ENCODE measurements at places on chromosomes 13 and 19. TPM values are rescaled to one million over a fixed set of nuclear protein-coding genes. Genes with fewer than 3 reads are reported as not detected.

DNA sequence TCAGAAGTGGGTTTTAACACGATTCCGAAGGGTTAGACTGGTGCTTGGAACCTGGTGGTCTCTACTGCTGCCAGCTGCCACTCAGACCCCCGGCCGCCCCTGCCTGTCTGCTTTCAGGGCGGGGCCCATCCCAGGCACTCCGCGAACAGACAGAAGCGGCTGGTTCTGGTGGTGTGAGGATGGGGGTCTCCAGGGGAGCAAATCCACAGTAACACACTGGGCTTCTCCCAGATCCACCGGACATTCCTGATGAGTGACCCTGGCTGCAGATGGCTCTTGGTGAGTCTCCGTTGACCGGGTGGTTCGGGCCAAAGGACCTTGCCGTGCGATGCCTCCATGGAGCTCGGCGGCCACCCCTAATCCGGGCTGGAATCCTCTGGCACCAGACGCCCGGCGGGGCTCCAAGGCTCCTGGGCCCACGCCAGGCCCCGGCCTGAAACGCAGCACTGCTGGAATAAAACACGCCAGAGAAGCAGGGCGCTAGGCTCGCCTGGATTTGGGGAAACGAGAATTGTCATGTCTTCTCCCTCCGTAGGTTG, 2.1 kb upstream of the PTBP1 start:
- no peak for DNase-seq

PABPC3 gene
- 0.72 TPM for total RNA-seq

DNA sequence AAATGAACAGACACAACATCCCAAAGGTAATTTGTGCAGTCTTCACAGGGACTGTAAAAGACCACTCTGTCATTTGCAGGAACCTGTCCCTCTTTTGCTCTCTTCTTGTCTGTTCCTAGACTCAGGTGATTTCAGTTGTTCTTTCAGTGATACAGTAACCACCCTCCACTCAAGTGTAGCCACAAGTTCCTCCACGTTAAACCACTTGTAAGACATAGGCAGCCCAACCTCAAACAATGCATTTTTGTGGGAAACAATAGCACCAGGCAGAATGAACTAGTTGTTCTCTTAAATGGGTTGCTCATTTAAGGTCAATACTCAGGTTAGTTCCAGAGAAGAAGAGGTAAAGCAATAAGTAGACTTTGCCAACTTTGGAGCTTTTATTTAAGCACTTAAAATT, 359.4 kb downstream of the MZT1 start:
- DNase-seq, result no peak

DNA sequence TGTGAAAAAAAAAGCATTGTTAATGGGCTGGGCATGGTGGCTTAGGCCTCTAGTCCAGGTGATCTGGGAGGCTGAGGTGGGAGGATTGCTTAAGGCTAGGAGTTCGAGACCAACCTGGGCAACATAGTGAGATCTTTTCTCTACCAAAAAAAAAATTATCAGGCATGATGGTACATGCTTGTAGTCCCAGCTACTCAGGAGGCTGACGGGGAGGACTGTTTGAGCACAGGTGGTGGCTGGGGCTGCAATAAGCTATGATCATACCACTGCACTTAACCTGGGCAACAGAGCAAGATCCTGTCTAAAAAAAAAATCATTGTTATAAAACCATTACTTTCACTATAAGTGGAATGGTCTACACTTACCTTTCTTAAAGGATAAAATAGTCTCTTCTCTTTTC, 30.4 kb downstream of the GPC6 start:
- no peak for DNase-seq

IL17D gene
- 0.84 TPM for total RNA-seq

DNA sequence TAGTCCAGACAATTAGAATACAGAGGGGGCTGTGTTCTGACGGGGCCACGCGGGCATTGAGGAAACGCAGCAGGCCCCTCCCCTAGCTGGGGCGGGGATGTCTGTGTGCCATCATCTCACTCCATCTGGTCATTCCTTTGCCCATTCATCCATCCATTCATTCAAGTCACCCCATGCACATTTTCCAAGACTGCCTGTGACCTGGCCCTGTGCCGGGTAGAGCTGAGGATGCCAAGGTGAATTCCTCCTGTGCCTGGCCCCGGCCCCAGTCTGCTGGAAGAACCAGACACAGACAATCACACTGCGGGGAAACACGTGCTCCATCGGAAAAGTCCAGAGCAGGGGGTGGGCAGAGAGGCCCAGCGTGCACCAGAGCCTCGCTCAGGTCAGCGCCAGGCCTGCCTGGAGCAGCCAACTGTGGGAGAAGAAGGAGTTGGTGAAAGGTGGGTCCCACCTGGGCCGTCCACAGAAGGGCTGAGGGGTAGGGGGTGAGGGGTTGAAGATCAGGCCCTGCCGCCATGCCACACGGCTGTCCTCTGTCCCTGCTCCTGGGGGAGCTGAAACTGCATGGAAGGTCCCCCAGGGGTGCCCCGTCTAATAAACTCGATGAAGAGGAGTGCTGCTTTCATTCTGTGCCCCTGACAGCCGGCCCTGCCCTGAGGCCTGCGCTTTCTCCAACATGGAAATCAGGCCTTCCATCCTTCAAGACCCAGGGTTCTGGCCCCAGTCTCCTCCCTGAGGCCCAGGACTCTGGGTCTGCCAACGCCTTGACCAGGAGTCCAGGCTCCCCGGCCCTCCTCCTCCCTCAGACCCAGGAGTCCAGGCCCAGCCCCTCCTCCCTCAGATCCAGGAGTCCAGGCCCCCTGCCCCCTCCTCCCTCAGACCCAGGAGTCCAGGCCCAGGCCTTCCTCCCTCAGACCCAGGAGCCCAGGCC, 1.6 kb upstream of the CACNG6 start:
- DNase-seq, result no peak

GRCh38 chr19:48310227-48310626, 15.1 kb upstream of the EMP3 start:
- no peak for DNase-seq

BEST2 gene
- not detected for total RNA-seq

EID2B gene
- total RNA-seq, result 3.4 TPM

BCL2L12 gene
- 68.2 TPM for total RNA-seq

DNA sequence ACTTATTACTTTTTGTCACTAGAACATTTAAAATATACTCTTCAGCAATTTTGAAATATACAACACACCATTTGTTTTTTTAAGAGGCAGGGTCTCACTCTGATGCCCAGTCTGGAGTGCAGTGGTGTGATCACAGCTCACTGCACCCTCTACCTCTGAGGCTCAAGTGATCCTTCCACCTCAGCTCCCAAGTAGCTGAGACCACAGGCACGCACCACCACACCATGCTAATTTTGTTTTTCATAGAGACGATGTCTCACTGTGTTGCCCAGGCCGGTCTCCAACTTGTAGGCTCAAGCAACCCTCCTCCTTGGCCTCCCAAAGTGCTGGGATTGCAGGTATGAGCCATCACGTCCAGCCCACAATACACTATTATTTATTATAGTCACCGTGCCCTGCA, 2.6 kb downstream of the IGFL2 start:
- no peak for DNase-seq

DNA sequence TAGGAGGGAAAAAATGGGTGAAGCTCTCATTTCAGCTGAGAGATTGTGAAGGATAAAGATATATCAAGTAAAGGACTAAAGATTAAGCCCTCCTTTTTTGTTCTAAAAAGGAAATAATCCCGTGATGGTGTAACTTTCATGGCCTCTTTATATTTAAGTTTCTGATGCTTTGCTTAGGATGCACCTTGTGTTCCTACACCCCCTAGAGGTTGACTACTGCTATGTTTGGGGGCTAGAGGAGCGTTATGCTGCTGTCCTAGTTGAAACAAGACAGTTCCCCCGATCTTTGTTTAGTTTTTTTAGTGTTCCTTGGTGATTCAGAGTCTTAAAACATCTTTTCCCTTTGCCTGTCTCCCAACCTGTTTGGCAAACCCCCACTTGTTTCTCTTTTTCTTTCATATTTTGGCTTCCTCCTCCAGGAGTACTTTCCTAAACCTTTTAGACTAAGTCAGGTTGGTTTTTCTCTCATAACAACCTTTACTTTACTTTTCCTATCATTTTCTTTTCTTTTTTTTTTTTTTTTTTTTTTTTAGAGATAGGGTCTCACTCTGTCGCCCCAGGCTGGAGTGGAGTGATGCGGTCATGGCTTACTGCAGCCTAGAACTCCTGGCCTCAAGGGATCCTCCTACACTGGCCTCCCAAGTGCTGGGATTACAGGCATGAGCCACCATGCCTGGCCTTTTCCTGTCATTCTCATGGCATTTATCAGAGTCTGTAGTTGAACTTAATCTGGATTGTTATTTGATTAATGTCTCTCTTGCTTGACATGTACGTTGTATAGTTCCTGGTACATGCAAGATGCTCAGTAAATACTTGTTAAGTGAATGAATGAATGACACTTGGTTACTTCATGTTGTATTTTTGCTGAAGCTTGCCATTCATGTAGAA, 2.8 kb downstream of the UBA2 start:
- no peak for DNase-seq

- DNase-seq, result no peak
Measured at GRCh38 chr13:90746230-90746629, 601.3 kb upstream of the MIR17HG start.

GRCh38 chr19:46919324-46919723, 58.5 kb downstream of the ARHGAP35 start:
- DNase-seq, result no peak

SHANK1 gene
- total RNA-seq, result not detected

LILRA2 gene
- not detected for total RNA-seq

SMIM44 gene
- not detected for total RNA-seq

DNA sequence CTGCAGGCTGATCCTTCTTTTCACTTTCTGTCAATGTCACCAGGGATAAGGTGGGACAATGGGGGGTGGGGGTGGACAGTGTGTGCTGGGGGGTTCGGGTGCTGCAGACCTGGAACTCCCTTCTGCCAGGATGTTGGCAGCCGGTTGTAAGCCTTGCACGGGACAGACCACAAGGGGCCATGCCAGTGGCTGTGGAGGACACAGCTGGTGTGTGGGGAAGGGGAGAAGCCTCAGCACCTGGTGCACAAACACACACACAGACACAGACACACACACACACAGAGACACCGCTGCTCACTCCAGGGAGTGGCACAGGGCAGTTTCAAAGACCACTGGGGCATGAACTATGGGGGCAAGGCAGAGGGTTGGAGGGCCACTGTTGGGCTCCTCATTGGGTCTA, 3.6 kb downstream of the F2RL3 start:
- DNase-seq, result no peak

GRCh38 chr19:30064348-30064699, 122.3 kb downstream of the URI1 start:
- no peak for DNase-seq

SIAH3 gene
- 0.20 TPM for total RNA-seq

DNA sequence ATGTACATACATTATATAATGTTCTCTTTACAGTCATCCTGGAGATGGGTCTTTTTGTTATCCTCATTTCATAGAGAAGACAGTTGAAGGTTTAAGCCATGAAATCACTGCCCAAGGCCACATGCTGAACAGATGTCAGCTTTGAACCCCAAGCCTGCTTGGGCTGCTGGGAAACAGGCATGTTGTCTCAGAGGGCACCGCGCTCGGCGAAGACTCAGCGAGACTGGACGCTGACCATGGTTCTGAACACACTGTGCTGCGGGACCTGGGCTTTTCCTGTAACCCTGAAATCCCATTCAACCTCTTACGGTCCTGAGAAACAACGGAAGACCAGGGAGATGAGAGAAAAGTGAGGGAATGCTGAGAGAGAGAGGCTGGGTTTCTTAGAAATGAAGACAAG, 27.3 kb downstream of the LRFN3 start:
- DNase-seq, result no peak

TUBA3C gene
- total RNA-seq, result not detected

GRCh38 chr19:29610574-29611271, 4.6 kb downstream of the POP4 start:
- DNase-seq, result peak; percentile 74

GRCh38 chr13:21060338-21061028, 903 bp downstream of the LATS2 start:
- no peak for DNase-seq

GRCh38 chr13:70960841-70961443, 852.7 kb upstream of the KLHL1 start:
- DNase-seq, result no peak

DNA sequence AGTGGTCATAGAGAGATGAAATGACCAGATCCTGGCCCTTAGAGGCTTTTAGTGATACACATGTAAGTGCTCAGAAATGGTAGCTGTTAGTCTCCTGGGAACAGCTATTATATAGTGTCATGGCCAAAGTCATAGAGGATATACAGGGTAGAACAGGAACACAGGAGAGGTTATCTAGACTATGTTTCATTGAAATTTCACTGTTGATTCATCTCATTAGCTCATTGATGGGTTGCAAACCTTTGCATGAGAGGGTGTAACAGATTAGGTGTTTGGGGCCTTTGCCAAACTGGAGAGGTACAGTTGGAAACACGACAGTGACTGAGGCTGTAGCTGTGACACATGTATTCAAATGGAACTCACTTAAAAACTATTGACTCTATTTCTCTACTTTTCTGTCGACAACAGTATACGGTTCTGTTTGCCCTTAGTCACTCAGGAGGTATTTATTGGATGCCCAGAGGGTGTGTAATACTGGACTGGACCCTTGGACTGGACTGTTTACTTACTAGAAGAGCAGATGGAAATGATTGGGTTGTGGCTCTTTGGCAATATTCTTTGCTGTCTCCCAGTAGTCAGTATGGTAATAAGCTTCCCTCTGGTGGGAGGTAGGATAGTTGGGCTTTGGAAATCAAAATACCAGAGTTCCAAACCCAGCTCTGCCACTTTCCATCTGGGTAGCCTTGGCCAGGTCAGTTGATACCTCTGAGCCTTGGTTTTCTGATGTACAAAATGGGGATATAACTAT, 29.8 kb downstream of the ARHGAP35 start:
- DNase-seq, result no peak

All from CD8-positive, alpha-beta memory T cell (primary cell).